ENCODE measurements at places on chromosomes 16 and 17. TPM values are rescaled to one million over a fixed set of nuclear protein-coding genes. Genes with fewer than 3 reads are reported as not detected.

KRT9 gene
- total RNA-seq = not detected

MYH8 gene
- total RNA-seq = not detected

TAC4 gene
- total RNA-seq = not detected

JPH3 gene
- total RNA-seq = 0.18 TPM

ABCA8 gene
- 5.6 TPM for total RNA-seq

GRCh38 chr17:20992987-20993862 lies 49.6 kb downstream of the USP22 start:
- peak; percentile 31 for DNase-seq

- DNase-seq = no peak
Observed at GRCh38 chr17:40327244-40327729, 18.3 kb downstream of the RARA start.

DNA sequence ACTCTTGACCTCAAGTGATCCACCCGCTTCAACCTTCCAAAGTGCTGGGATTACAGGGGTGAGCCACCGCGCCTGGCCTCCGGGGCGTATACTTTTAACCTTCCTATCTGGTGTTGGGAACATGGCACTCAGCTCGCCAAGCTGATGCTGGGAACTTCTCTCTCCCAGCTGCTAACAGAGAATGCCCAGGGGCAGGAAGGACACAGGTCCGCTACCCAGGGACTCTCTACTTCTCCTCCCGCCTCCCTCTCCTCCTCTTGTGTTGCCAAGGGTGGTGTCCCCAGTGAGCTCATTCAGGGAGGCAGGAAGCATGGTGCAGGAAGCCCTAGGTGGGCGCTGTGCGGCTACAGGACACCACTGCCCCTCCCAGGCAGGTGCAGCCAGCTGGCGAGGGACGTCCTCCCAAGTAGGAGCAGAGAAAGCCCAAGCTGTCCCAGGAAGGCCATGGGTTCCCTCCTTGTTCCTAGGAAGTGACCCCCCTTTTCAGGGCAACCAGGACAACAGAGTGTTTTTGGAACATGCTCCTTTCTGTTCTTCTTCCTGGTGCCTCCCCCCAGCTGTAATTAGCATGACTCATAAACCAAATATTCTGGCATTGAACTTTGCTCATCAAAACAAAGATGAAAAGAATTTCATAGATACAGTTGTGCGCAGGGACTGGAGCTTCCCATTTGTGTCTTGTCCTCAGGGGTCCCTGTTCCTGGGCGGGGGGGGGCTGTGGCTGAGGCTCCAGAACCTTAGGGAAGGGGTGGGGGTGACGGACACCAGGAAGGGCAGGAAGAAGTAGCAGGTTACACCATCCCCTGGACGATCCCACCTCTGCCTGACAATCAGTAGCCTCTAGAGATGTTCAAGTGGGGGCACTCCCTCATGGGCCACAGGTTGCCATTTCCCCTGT lies 2.7 kb downstream of the C1QTNF1 start:
- DNase-seq = peak; percentile 61

DNA sequence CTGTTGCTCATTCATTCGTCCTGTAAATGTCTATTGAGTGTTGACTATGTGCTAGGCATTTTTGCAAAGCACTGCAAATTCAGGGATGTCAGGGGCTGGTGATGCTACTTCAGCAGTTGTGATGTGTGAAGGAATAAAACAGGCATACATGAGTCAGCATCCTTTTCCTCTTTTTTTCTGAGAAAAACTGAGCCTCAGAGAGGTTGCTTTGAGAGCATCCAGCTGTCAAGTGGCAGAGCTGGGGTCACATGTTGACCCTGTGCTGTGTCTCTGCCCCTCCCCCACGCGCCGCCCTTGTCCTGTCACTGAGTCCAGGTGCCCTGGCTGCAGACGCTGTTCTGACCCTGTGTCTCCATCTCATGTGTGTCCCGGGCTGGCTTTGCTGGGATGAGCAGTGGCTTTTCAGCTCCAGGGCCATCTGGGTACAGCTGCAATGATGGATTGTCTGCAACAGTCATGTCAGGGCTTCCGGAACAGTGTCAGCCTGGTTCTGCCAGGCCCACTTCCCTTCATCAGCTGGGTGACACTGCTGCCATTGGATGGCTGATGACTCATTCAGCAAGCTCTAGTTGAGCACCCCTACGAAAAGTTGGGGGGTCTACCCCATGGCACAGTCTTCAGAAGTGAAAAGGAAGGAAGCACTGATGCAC lies 14.9 kb downstream of the SEC14L5 start:
- no peak for DNase-seq

DNA sequence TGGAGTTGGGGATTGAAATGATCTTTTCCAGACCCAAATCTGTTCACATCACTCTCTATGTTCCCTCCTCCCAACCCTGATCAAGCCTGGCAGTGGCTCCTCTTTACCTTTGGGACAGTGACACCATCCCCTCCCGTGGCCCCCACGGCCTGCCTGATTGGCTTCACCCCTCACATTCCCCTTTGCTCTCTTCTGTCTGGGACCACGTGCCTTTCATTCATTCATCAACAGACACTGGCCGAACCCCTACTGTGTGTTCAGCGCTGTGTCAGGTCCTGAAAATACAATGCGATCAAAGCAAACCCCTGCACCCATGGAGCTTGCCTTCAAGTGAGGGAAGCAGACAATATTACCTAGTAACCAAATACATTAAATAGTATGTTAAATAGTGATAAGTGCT lies 2.2 kb upstream of the ALOX12B start:
- no peak for DNase-seq

Measured in left colon (tissue), 2 donors.